Ammon's horn (tissue), 1 donor: ENCODE measurements at places on chromosomes 3 and 15.

GRCh38 chr15:101010781-101011180, 91.6 kb downstream of the LRRK1 start:
- no peak for DNase-seq

DNA sequence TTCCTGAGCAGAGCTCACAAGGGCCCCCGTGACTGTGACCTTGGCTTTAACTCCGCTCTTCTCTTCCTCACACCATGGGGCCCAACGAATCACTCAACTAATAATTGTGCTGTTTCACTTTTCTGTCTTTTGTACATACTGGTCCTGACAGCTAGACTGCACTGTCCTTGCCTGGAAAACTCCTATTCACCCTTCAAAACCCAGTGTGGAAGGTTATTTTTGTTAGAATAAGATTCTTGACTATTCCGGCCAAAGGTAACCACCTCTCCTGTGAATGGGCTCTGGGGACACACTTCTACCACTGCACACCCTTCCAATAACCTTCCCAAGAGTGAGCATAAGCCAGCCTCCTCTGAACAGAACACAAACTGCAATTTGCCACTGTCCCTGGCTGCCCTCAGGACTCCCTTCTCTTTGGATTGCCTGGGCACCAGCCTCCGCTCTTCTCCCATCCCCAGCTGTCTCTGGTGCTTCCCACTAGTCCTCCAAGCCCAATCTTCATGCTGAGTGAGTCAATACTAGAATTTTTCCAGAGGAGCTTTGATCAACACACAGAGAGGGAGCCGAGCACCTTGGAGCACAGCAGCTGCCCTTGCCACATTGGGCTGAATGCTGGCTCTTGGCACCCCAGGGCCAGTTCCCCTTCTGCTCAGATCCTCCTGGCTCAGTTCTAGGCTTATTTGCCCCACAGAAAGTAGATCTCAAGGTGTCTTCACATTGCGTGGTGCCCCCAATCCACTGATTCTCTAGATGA, 2.1 kb downstream of the SCN5A start:
- DNase-seq, result no peak

DNA sequence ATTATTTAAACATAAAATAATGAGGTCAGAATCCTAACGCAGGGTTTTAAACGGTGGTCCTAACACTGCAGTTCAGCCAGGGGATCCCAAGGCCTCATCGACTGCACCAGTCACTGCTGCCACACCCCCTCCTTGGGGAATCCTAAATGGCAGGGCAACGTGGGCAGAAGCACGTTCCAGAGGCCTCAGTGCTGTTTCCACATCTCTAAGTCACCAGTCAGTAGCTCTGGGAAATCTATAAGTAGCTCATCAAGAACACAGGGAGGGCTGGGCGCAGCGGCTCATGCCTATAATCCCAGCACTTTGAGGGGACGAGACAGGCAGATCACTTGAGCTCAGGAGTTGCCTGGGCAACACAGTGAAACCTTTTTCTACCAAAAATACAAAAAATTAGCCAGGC, 47.5 kb downstream of the PRTG start:
- DNase-seq, result no peak

GRCh38 chr15:57064033-57064432, 145.6 kb downstream of the TCF12 start:
- no peak for DNase-seq

DNA sequence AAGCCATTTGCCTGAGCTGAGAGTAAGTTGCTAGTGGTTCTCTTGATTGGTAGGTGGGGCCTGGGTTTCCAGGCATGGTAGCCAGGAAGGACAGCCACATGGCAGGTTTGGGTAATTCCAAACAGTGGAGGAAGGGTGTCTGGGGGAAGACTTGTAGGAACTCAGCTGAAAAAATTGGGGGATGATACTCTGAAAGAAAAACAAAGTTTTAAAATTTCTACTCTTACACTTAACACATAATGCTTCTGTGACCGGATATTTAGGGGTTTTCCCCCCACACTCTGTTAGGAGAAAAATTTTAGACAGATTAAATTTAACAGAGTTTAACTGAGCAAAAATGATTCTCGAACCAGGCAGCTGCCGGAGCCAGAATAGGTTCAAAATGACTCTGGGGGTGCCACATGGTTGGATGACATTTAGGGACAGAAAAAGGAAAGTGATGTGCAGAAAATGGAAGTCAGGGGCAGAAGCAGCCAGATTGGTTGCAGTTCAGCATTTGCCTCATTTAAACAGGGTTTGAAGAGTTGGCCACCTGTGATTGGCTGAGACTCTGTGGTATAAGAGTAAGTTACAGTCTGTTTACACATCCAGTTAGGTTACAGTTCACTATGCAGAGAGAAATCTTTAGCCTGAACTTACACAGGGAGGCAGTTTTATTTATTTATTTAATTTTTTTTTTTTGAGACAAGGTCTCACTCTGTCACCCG, 8.1 kb downstream of the B2M start:
- no peak for DNase-seq

GRCh38 chr3:94083261-94083660, 20.4 kb downstream of the NSUN3 start:
- no peak for DNase-seq

GRCh38 chr3:158110658-158111018, 749 bp downstream of the RSRC1 start:
- DNase-seq, result no peak

GRCh38 chr3:8780279-8780678, 10.9 kb upstream of the OXTR start:
- no peak for DNase-seq

DNA sequence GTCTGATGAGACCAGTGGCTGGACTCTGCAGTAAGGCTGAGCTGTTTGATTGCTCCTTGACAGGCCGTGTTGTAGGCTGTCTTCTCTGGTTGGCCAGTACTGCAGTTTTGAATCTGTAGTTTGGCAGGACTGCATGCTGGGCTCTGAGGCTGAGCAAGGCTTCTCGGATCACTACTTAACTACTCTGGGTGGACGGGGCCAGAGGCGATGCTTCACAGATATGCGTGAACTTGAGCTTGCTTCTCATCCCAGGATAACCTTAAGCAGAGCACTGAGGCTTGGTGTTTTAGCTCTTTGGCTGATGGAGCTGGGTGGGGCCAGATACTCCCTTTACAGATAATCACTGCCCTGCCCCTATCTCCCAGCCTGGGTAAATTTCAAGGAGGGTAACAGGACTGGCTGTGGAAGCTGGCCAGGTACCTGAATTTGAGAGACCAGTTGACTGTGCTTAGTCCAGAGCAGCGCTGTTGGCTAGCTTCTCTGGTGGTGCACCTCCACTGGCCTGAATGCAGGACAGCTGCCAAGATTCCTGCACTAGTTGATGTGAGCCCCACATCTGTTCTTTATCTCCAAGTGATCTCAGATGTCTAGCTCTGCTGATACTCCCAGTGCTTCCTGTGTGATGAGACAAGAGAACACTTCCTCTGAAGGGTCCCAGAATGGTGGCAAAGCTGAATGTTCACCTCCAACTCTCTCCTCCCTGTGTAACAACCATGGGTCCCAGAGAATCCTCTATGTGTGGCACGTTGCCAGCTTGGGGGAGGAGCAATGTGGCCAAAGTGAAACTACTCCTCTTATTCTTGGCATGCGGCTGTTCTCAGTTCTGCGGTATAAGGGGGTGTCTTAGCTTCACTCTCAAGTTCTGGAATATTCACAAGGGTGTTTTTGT, 37.9 kb downstream of the RPL39L start:
- DNase-seq, result peak; percentile 25

DNA sequence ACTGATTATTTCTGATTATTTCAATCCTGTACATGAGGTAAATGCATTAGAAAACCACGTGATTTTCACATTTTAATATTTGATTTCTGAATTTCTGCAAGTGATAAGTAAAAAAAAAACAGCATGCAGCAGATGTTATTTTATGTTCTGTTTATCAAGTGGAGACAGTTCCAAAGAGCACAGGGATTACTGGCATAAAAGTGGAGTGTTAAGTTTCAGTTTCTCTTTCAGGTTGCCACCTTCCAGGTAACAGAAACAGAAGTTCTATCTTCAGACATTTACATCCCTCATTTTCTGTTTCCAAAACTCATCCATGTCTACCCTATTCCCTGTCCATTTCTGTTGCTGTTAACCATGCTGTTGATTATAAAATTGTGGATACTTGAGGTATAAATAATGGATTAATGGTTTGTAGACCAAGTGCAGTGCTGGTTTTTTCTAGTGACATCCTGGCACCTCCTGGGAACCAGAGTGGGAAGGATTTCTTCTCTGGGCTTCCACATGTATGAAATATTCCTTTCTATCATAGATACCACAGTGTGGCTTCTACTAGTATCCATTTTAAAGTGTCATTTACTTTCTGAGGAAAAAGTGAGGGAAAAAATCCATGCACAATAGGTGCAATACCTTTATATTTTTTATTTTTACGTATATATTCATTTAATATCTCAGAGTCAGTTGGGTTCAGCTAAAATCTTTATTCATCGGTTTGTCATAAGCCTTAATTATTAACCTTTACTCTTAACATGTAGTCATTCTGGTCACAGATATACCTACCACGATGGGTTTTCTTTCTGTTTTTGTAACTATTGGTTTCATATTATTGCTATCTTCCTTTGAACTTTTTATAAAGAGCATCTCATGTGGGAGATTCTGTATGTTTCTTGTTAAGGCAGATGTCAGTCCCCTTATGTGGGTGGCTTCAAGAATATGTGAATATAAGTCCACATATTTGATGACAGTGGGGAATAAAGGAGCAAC, 1010.0 kb downstream of the SQOR start:
- DNase-seq, result no peak

DNA sequence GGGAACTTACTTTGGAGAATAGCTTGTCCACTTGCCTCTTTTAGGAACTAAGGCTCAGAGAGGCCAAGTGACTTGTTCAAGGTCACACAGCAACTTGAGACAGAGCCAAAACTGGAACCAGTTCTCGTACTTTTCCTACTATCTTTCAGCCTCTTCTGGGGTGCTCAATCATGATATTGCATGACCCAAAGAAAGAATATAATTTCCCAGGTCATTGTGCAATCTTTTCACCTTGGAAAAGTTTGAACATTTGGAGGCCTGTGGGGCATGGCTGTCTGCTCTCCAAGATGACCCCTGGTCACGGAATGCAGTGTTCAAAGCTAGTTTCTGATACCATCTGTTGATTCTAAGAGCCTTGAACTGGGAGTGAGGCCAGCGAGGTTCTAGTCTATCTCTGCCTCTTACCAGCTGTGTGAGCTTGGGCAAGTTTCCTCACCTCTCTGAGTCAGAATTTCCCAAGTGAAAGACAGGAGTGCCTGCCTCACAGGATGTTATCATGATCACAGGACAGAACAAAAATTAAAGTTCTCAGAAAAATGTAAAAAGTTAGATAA, 89.7 kb downstream of the BDH1 start:
- DNase-seq, result no peak

DNA sequence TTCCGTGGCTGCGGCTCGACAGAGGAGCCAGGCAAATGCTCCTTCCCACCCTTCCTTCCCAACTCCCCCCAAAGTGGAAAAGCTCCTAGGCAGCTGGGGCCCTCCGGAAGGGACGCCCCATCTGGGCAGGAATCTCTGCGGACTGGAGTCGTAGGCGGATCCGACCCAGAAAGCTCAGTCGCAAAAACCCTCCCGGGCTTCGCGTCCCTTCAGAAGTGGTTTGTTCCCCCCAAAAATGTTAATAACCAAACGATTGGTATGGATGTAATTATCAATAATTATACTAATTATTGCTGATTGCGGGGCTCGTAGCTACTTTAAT, 3.8 kb downstream of the RNU6-1 start:
- no peak for DNase-seq

- no peak for DNase-seq
These were observed 10.4 kb upstream of the MME start for GRCh38 chr3:155069729-155070128.

DNA sequence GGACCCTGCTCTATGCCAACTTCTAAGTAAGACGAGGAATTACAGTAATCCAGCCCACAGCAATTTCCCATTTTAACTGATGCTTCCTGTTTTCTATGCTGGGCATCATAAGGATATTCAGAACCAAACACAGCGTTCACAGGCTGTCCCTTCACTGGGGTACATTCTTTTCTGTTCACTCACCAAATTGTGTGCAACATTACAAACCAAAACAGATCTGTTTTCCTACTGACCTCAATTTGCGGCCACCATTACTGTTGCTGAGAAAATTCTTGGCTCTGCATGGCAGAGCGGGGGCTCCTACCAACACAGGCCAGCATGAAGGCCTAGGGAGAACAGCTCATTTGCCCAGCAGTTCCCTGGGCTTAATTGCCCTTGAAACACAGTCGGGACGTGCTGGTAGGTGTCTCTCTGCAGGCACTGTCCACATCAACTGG, 76.5 kb downstream of the MYO1E start:
- DNase-seq, result no peak

- DNase-seq, result peak; percentile 27
These were observed 225.8 kb upstream of the UMPS start for GRCh38 chr3:124504332-124505059.

- peak; percentile 72 for DNase-seq
These were observed 18.6 kb upstream of the TICRR start for GRCh38 chr15:89556413-89557262.

DNA sequence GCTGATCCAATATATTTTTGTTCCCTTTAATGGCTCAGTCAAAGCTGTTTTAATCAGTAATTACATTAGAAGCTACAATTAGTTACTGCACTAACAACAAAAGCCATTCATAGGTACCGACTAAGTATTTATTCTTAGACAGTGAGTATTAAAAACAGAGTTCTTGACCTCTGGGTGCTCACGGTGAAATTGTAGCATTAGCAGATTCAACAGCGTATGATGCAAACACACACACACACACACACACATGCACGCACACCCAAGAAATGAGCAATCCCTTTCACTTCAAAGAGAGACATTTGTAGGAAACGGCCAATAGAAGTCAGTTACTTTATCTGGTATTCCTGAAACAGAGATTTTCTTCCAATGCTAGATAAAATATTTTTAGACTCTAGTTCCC, 27.0 kb upstream of the MITF start:
- no peak for DNase-seq

GRCh38 chr3:131546441-131546840, 43.7 kb upstream of the MRPL3 start:
- DNase-seq, result no peak

DNA sequence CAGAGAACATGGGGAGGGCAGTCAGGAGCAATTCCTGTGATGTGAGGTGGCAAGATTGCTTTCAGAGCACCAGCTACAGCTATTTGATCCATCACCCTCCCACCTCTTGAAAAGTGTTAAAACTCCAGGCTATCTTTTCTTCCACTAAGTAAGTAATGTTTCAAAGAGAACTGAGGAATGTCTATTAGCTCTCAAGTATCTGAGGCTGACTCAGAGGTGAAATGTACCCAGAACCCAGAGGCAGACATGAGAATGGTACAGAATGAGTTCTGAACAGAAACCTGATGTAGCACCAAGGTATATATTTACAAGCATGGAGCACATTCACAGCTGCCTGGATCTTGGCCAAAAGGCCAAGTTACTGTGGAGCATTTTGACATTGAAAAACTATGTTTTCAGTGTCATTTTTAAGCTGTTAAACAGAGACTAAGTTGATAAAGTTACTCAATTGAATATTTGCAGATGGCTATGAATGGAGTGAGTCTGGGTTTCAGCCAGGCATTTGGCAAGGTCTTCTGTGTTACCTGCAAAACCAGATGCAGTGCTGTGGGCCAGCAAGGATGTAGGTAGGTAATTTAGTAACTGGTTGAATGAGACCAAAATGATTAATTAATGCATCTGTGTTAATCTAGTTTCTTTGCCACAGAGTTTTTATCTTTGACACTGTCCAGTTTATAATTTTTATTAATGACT, 227.7 kb upstream of the CD96 start:
- DNase-seq, result no peak

- DNase-seq, result no peak
These were observed 59.7 kb downstream of the SEMA3G start for GRCh38 chr3:52385157-52385556.
